ENCODE measurements at places on chromosomes 5 and 9.
A peak's percentile ranks its signal among the peaks of the same experiment; 100 is the strongest.

GRCh38 chr5:60066502-60066901, 173.0 kb upstream of the PDE4D start:
- no peak for DNase-seq

GRCh38 chr9:116895961-116896360, 208.9 kb downstream of the TRIM32 start:
- DNase-seq = no peak

GRCh38 chr5:139798883-139799282, 3.3 kb downstream of the PSD2 start:
- no peak for DNase-seq

DNA sequence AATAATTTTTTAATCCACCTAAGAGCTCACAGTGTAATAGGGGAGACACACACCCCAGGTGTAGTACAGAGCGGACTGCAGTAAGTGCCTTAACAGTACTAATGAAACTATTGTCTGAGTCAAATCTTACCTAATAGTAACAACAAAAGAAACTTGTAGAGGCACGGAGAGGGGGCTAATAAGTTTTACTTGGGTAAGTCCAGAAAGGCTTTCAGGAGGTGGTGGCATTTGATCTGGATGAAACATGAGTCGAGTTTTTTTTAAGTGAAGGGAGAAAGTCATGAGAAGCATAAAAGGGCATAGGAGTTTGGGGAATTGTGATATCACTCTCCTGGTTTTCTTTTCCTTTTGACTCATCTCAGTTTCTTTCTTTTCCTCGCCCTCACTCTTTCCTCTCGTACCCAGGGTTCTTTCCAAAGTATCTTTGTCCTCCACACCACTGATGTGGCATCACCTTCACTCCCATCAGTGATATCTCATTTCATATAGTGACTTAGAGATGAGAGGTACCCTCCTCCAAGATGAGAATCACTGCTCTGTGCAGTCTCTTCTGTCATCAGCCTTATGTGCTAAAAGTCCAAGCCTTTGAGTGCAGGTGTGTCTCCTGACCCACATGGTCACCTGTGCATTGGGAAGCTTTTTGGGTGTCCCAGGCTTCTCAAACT, 2.0 kb downstream of the CTNNA1 start:
- DNase-seq = no peak

DNA sequence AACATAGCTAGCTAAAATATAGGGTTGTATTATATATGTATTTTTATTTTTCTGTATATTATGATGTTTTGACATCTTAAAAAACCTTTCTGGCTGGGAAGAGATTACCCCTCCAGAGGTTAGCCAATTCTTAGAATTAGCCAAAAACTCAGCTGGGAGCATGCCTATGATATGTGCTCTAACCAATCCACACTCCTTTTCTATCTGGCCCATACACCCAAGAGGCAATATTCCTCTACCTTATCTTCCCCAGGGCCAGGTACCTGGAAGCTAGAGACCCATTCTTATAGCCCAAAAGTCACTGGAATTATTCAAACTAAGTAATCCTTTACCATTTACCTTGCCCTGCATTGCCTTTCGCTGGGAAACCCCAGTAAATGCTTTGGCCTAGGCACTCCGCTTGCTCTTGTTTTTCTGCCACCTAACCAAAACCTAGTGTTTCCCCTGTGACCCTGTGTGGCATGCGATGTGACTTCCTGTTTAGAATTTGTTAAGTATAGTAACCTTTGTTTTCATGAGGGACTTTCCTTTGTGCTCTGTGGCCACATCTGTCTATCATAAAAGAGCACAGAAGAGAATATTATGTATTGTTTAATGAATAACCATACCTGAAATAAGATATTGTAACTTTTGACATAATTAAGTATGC, 37.4 kb downstream of the CSNK1G3 start:
- no peak for DNase-seq

DNA sequence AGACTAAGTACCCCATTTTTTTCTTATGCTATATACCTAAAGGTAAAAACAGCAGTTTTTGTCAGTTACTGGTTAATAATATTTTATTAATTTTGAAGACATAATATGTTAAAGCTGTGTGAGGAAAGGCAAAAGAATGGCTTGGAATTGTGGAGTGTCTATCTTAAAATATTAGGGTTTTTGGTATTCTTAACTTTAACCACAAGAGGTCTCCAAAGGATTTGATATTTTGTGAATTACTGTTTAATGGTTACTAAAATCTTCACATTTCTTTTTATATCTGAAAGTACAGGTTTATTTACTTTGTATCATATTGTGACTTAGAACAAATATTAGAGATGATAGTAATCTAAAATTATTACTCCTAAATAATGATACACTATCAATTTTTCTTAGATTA, 32.0 kb upstream of the DHFR start:
- DNase-seq = peak; percentile 6

DNA sequence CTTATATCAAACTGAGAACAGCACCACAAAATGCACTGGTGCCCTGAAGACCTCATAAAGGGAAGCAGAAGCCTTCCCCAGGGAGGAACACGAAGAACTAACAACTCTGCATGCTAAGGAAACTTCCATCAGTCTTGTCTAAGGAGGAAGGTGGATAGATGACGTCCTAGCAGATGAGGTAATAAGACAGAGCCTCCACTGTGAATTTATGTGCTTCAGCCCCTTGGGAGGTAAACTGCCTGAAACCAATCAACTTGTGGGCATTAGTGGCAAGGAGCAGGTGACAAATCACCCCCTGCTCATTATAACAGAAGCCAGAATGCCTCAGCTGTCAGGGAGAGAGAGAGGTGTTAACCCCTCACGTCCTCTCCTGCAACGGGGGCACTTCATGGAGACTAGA, 48.9 kb upstream of the SPIN1 start:
- no peak for DNase-seq

- DNase-seq = no peak
Observed at GRCh38 chr5:74153255-74153790, 487.2 kb downstream of the ENC1 start.

- peak; percentile 18 for DNase-seq
Observed at GRCh38 chr5:152556784-152557183, 151.7 kb upstream of the NMUR2 start.

DNA sequence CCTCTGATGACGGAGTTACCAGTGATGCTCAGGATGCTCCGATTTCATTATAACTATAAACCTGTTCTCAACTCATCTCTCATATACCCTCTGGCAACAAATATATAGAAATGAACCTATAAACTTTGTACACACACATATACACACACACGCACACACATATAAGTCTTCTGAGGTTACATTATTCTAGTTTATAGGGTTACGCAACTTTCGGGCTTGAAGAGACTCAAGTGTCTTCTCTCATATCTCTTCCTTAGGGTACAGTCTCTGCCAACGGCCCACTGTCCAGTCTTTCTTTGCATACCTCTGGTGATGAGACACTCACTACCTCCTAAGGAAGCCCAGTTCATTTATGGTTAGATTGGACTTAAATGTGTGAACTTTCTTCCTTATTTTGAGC, 69.4 kb upstream of the TBC1D2 start:
- DNase-seq = no peak

DNA sequence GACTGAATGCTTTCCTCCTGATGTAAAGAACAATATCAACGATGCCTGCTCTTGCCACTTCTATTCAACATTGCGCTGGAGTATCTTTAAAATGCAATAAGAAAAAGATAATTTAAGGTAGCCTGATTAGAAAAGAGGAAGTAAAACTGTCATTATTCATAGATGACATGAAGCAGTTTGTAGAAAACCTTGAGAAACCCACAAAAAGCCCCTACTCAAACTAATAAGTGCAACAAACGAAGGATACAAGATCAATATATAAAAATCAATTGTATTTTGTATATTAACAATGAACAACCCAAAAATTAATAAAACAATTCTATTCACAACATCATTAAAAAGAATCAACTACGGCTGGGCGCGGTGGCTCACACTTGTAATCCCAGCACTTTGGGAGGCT, 76.4 kb upstream of the CKMT2 start:
- no peak for DNase-seq

GRCh38 chr9:111866976-111867375, 29.6 kb upstream of the UGCG start:
- DNase-seq = no peak

DNA sequence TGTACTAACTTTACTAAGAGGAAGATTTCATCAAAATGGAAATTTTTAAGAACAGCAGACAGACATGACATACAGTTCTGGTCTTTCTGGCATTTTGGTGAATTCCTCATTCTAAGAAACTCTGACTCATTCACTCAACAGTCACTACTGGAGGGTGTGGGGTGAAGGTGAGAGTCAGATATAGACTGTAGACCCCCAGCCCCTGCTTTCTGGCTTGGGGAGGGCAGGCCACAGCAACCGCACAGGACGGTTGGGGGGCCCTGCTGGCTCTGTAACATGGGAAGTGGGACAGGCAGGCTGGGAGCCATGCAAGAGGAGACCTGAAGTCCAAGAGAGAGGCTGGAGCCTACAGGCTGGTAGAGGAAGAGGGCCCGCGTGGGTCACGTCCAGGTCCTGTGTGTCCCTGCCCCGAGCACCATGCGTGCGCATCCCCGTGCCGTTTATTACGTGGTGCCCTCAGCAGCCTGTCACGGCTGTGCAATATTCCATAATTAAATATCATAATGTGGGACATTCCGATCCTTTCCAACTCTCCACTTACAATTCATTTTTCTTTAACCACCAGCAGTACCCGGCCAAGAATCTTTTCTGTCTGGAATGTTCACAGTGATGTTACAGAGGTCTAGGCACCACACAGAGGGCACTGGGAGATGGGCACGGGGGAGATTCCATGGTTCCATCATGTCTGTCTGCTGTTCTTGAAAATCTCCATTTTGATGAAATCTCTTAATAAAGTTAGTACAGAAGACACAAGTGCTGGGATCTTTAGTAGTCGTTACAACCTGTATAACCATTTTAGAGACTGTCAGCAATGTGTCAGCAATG, 75.5 kb downstream of the SEMA4D start:
- DNase-seq = no peak

DNA sequence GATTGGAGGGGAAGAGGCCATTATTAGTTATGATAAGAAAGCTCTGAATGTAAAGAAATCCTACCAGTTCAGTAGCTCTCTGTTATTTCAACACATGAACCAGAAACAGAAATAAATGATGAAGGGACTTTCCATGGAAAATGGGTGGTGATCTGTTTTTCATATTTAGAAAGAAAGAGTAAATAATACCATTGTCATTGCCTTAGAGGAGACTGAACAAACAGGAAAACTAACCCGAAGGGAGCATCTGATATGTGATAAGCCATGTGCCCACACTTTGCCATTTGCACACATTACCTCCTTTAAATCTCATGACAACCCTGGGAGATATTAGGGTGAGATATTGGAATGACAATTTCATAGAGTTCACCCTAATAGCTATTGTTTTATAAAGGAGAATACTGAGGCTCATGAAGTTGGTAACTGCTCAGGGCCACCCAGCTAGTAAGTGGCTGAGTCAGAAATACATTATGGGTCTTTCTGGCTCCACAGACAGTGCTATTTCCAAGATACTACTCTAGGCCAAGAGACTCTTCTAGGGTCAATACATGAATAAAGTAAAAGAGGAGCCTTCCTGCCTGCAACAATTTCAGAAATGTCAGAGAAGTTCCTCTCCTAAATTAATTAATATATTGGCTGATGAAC, 111.0 kb upstream of the SLIT3 start:
- DNase-seq = no peak

GRCh38 chr5:123752552-123753179, 240.7 kb downstream of the CSNK1G3 start:
- no peak for DNase-seq

DNA sequence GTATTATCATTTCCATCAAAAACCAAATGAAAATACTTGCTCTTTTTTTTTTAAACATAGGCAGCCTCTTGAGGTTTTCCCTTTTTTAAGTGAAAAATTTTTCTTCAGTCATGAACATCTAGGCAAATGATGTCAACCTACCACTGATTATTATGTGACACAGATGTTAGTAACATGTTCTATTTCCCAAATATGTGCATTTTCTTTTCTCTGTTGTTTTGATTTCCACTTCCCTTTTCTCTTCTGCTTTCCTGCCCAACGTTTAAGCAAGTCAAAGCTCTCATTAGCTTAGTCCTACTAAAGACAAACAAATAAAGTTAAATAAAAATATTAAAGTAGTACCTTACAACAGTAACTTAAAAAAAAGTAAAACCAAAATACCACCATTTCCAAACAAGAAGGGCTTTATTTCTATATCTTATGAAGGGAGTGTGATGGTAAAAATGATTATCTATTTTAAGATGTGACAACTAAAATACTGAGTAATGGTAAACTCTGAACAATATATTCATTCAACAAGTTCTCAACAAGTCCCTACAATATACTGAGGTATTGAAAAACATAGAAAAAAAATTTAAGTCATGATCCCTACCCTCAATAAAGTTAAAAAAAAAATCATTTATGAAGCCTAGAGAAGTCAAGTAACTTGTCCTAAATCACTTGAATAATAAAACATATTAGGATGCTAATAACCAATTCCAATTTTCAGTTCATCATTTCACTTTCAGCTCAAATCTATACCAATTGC, 9.4 kb downstream of the SLC38A9 start:
- DNase-seq = no peak

GRCh38 chr5:139651853-139652787, 4.0 kb downstream of the CXXC5 start:
- no peak for DNase-seq

DNA sequence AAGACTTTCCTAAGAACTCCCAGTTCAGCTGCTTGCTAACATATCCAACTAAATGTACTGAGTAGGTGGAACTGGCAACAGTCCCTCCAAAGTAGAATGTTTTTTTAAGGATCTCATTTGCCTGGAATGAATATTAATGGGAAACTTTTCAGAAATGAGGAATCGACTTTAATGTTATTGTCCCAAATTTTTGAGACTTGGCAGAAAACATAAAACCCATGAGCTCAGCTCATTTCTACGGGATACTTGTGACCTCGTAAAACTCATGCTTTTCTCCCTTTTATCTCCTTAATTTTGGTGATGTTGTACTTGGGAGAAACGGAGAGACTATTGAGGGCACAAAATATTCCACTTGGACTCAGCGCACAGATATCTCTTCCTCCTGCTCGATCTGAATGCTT, 296.8 kb downstream of the EBF1 start:
- DNase-seq = no peak

DNA sequence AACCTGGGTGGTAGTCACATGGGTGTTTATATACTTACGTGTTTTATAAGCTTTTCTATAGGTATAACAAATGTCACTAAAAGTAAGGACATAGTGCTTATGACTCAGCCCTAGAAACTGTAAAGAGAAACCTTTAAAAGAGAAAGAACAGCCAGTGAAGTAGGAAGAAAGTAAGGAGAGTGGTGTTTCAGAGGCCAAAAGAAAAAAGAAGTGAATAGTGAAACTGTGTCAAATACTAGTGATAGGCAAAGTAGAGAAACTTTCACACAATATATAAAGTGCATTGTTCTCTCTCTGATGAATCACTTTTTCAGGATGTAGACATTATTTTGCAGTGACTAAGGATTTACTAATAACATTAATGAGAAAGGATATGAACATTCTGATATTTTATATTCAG, 74.2 kb upstream of the SUSD1 start:
- DNase-seq = no peak

- DNase-seq = no peak
Observed at GRCh38 chr9:132946211-132946610, 1.8 kb upstream of the TSC1 start.

- DNase-seq = no peak
Observed at GRCh38 chr5:97297704-97298091, 114.7 kb upstream of the RIOK2 start.

GRCh38 chr5:59037941-59038797, 455.3 kb downstream of the RAB3C start:
- DNase-seq = no peak
